SHP77 treated with DMSO at 0.1 percent for 48 hours (cell line): ENCODE measurements at places on chromosomes 2 and 18.

DNA sequence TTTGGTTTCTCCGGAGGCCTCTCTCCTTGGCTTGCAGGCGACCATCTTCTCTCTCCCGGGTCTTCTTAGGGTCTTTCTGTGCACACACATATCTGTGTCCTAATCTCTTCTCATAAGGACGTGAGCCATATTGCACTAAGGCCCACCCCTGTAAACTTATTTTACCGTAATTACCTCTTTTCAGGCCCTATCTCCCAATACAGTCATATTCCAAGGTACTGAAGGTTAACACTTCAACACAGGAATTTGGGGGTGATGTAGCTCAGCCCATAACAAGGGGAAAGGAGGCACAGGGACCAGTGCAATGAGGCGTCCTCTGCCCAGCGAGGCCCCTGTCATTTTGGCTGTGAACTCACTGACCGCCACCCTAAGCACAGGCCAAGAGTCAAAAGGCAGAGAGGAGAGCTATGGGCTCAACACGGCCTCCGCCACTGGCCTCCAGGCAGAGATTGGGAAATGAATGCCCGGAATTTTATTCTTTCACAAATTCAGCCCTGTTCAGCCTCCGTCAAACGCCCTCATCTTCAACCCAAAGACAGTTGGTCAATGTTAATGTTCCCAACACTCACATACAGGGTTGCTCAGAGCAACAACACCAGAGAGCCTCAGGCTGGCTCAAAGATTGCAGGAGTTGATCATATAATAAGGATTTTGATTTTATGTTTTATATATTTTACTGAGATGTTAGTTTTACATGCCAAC, 15.9 kb upstream of the NMUR1 start:
- DNase-seq: no peak

DNA sequence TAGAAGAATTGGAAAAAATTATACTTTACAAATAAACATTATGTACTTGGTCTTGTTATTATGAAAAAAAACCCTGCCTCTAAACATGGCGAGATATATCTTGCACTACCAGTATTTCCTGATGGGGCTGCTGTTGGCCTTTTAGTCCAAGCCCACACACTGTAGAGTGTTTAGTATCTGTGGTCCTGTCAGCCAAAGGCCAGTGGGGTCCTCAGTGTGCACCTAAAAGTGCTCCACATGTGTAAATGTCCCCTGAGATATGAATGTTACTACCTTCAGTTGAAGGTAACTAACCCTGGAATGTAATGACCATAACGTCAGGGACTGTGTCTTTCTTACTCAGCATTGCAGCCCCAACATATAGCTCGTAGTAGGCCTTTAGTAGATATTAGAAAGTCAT, 71.1 kb upstream of the HK2 start:
- no peak for DNase-seq

DNA sequence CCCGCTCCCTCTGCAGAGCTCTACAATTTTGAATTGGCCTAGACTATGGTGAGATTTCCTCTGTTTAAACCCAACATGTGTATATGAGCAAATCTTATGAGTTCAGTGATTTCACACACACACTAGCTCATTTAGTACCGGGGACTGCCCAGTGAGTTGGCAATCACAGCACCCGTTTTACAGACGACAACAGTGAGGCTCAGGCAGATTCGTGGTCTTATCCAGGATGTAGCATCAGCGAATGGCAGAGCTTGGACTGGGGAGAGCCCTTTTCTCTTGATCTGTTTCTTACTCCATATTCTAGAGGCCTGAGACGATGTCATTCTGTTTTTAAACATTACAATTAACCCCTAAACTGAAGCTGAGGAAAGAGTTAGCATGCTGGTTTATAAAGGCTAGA, 419.9 kb downstream of the NBAS start:
- DNase-seq: no peak

GRCh38 chr2:26620031-26620605, 21.0 kb downstream of the CIB4 start:
- DNase-seq: no peak

GRCh38 chr2:54758951-54759350, 35.5 kb downstream of the EML6 start:
- no peak for DNase-seq

DNA sequence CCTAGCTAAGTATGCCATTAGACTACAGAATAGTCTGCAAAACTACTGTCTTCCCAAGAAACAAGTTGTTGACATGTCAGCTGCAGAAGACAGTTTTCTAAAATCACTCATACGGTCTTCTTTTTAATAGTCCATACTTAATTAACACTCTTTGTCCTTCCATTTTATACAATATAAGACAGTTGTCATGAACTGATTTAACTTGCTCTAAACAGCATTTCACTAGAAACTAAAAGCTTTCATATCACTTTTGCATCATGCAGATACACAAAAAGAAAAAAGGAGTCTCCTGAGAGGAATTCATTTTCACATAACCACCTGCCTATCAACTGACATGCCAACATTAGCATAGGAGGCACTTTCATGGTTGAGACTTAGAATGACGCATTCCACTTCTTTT, 1159.6 kb upstream of the CHAC2 start:
- DNase-seq: no peak

DNA sequence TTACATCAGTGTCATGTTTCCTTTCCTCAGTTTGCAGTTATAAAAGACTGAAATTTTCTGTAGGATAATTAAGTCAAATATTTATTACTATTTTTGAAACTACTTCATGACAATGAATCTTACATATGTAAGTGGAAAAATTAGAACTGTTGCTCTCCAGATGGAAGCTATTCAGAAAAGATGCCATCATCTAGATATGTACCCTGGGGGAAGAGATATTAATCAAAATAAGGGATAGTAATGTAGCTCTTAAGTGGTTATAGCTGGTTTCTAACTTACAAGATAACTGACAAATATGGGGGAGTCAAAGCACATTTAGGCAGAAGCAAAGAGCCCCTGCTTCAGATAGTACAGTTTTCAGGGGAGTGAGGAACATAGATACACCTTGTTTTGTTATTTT, 38.1 kb upstream of the PAX3 start:
- no peak for DNase-seq

- DNase-seq: no peak
These were observed 14.4 kb downstream of the PIEZO2 start for GRCh38 chr18:11134940-11135339.

DNA sequence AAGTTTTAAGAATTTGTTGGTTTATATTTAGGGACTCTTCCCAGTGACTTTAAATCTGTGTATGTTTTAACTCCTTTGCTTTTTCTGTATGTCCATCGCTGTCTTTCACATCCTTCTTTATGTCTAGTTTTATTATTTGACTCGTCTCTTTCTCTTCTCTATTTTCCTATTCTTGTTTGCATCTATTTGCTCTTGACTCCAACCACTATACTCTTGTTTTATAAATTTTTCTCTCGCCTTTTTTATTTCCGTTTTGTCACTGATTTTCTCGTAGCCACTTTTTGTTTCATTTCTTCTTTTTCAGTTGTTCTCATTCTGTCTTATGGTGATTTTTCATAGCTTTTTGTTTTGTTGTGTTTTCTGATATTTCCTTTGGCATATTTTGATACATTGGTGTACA, 170.5 kb upstream of the NETO1 start:
- no peak for DNase-seq

DNA sequence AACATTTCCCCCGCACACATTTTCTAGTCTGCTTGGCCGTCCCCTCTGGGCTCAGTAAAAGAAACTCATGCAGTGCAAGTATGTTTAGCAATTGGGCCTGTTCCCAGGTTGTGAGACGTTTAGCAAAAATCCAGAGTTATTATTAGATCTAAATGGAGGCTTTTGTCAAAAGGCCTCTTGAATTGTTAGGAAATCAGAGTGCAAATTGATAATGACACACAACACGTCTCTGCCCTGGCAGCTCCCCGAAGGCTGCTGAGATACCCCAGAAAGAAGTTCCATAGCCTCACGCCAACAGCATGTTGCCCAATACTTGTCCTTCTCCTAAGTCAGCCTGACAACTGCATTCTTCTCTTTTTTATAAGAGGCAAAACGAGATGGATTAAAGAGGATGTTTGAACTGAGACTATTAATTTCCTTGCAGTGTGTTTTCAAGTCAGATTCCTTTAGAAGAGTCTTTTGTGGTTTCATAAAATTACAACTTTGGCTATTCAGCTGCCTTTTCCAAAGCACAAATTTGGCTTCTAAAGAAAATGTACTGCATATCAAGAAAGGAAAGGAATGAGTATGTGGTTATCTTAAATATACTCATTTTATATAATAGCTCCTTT, 202.2 kb downstream of the TRIB2 start:
- DNase-seq: no peak

- no peak for DNase-seq
These were observed 185.9 kb downstream of the CDH7 start for GRCh38 chr18:65936678-65937077.

DNA sequence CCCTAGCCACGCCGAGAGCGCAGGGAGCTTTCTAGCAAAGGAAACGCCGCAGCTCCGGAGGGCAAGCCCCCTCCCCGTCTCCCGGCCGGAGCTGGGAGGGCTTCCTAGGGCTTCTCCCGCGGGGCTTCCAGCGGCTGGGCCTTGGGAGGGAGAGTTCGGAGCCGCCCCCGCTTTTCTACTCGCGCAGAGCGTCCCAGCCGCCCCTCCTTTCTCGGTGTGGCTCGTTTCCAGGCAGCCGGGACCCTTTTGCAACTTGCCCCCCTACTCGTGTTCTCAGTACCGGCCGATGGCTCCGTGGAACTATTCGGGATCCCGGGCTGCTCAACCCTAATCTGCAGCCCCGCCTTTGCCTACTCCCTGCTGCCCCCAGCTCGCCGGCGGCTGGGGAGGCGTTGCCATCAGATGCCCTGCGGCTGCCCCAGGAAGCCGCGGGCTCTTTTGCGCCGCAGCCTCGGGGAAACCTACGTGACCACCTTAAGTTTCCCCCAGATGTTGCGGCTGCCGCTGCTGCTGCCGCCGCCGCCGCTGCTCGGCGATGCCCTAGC, 1.5 kb upstream of the NR4A2 start:
- no peak for DNase-seq

- no peak for DNase-seq
These were observed 113.5 kb downstream of the MEIS1 start for GRCh38 chr2:66548422-66548821.

- no peak for DNase-seq
These were observed 226.5 kb upstream of the RBMS1 start for GRCh38 chr2:160720098-160720497.

DNA sequence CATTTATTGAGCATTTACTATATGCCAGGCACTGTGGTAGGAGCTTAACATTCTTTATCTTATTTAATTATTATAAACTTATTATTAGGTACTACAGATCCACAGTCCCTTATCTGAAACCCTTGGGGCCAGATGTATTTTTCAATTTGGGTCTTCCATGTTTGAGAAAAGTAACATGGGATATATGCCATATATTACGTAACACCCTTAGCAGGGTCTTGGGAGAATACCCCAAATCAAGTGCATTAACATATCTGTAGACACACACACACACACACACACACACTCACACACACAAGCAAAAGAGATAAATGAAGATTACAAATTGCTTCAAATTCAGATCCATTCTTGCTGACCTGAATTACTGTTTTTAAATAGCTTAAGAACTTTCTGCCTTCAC, 13.7 kb downstream of the NTSR2 start:
- DNase-seq: no peak

GRCh38 chr18:29163596-29163995, 986.7 kb upstream of the CDH2 start:
- no peak for DNase-seq

GRCh38 chr2:75033516-75033915, 75.1 kb downstream of the POLE4 start:
- no peak for DNase-seq

DNA sequence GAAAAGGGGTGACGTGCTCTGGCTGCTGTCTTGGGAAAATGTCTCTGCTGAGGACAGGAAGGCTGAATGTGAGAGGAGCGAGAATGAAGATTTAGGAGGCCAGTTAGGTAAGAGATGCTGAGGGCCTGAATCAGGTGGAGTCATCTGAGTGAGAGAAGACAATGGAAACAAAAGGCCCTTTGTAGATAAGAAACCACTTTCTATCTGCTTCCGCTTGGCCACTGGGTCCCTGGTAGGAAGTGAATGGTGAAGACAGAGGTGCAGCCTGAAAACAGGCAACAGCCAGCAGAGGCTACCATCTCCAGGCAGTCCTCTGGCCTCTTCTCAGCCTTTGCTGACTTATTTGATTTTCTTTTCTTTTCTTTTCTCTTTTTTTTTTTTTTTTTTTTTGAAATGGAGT, 374.0 kb upstream of the SLC14A2 start:
- DNase-seq: no peak

- DNase-seq: no peak
These were observed 59.1 kb downstream of the EIF2AK3 start for GRCh38 chr2:88568179-88568578.

- no peak for DNase-seq
These were observed 12.4 kb upstream of the INO80C start for GRCh38 chr18:35510076-35510651.

DNA sequence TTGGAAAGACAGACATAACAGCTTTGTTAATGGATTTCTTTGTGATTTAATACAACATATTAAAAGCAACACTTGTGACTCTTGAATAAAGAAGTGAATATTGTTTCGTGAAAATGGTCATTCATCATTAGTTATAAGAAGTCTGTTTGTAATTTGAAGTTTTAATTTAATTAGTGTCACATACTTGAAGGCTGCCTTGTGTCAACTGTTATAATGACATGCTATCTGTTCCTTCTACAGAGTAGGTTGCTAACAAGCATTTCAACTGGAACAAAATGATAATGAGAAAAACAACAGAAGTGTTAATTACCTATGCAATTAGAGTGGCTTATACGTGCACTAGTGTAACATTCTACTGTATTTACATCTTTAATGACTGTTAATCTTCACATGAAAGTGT, 624.7 kb downstream of the LRP1B start:
- DNase-seq: no peak

DNA sequence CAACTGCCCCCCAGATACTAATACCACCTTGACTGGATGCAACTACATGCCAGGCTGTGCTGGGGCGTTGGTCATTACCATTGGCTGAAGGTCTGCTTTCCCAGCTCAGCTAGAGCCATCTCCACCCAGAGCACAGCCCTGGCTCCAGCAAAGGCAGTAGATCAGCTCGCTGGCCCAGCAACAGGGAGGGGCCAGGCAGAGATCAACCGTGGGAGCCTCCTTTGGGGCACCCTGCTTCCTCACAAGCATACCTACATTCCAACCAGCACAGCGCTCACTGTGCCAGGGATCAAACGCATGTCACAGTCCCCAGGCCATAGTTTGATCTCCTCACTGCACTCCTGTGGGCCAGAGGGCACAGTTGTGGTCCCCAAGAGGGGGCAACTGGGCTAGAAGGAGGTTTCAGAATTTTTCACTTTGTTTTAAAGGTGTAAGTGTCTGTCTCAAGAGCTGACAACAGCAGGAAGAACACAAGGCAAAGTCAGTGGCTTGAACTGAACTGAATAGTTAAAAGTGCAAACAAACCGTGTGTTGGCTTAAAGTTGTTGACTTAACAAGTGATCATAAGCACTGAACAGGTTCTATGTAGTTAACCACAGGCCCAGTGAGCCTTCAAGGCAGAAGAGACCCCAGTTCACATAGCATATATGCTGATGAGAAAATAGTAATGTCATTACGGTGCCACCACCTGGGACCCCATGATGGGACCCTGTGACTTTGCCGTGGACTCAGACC, 70.1 kb upstream of the BZW1 start:
- DNase-seq: no peak
